Mesenteric fat pad (tissue), 1 donor: ENCODE measurements at places on chromosomes 5 and 9. TPM values are rescaled to one million over a fixed set of nuclear protein-coding genes. Genes with fewer than 3 reads are reported as not detected.

The PCDHA6 gene
- total RNA-seq: 0.32 TPM

The PCDHB5 gene
- 1.5 TPM for total RNA-seq

The TMEM250 gene
- total RNA-seq: 30.2 TPM

The PRRT1B gene
- not detected for total RNA-seq

The NR5A1 gene
- total RNA-seq: not detected

The CPLANE1 gene
- total RNA-seq: 18.1 TPM

The PLAC8L1 gene
- 1.5 TPM for total RNA-seq

The FAM153A gene
- total RNA-seq: 1.0 TPM

The HTR1A gene
- not detected for total RNA-seq

The SNCB gene
- total RNA-seq: not detected

The OR13F1 gene
- total RNA-seq: not detected

The SPRY4 gene
- 79.7 TPM for total RNA-seq

The FYB1 gene
- 27.8 TPM for total RNA-seq

The CARTPT gene
- total RNA-seq: not detected
